ENCODE measurements at places on chromosomes 13 and 19.

DNA sequence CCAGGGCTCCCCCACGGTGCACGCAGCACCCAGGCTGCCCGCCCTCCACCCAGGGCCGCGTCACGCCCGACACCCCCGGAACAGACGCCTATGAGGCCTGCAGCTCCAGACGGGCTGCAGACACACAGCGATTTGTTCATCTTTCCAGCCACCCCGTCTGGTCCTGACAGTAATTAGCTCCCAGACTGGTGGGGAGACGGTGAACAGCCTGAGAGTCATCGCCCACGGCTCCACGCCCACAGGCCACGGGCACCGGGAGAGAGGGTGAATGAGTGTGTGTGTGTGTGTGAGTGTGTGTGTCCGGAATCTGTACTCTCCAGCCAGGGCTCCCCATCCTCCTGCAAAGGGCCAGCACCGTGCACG is 18.1 kb downstream of the GADD45B start:
- DNase-seq: no peak

GRCh38 chr19:58058467-58058866 is 615 bp upstream of the ZNF135 start:
- no peak for DNase-seq

GRCh38 chr19:58350001-58350861 is 3.1 kb downstream of the A1BG start:
- no peak for DNase-seq

DNA sequence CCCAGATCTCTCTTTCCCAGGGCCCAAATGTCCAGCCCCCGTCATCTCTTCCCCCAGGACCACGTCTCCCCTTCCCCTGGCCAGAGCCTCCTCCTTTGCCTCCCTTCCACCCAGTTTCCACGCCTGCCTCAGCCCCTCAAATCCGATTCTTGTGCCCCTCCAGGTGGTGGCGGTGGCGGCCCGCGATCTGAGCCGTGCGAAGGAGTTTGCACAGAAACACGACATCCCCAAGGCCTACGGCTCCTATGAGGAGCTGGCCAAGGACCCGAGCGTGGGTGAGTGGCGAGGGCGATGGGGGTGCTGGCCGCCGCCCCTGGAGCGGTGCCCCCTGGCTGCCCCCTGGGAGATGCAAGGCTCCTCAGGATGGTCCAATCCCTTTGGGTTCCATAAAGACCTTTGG is 1.3 kb downstream of the DHDH start:
- no peak for DNase-seq

- DNase-seq: no peak
Observed at GRCh38 chr13:90553159-90553558, 794.3 kb upstream of the MIR17HG start.

GRCh38 chr13:41268764-41269163 is 5.4 kb upstream of the MTRF1 start:
- DNase-seq: no peak

DNA sequence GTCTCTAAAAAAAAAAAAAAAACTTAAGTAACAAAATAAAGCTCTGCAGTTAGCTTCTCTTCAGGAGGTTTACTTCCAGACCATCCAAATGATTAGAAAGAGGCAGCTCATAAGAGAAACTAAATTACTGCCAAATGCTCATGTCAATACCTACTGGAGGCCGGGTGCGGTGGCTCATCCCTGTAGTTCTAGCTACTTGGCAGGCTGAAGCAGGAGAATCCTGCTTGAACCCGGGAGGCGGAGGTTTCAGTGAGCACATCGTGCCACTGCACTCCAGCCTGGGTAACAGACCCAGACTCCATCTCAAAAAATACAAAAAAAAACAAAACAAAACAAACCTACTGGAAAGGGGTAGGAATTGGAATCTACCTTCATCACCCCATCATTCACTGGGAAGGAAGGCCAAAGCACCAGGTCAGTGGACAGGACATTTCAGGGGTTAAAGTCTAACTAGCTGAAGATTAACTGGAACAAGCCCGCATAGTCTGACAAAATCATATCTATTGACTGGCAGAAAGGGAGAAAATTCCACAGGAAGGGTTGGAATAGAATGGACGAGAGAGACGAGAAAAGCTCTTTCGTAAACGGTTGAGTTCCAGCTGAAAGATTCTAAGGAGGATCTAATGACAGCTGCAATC is 1.3 kb downstream of the ZFP14 start:
- DNase-seq: no peak

- no peak for DNase-seq
Observed at GRCh38 chr13:27005976-27006518, 165.6 kb downstream of the USP12 start.

GRCh38 chr19:34595683-34596082 is 81.3 kb downstream of the SCGB2B2 start:
- DNase-seq: no peak

- no peak for DNase-seq
Observed at GRCh38 chr19:4985551-4985991, 16.7 kb downstream of the KDM4B start.

- no peak for DNase-seq
Observed at GRCh38 chr13:49303533-49304252, 56.0 kb downstream of the CDADC1 start.

DNA sequence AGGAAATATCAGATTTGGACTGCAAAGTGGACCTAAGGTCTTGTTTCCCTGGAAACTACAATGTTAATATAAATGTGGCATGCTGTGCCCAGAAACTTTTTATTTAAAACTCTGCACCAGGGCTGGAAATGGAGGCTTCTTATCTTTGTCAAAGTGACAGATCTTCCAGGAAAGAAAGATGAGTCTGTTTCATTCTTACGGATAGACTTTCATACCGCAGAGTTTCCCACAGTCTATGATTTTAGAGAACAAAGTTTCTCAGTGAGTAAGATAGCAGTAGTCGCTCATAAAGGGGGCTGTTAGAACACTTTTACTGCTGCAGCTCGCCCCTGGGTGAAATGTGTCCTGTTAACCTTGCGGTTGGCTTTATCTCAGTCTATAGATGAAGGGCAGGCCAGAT is 6.7 kb downstream of the CLEC11A start:
- DNase-seq: no peak

DNA sequence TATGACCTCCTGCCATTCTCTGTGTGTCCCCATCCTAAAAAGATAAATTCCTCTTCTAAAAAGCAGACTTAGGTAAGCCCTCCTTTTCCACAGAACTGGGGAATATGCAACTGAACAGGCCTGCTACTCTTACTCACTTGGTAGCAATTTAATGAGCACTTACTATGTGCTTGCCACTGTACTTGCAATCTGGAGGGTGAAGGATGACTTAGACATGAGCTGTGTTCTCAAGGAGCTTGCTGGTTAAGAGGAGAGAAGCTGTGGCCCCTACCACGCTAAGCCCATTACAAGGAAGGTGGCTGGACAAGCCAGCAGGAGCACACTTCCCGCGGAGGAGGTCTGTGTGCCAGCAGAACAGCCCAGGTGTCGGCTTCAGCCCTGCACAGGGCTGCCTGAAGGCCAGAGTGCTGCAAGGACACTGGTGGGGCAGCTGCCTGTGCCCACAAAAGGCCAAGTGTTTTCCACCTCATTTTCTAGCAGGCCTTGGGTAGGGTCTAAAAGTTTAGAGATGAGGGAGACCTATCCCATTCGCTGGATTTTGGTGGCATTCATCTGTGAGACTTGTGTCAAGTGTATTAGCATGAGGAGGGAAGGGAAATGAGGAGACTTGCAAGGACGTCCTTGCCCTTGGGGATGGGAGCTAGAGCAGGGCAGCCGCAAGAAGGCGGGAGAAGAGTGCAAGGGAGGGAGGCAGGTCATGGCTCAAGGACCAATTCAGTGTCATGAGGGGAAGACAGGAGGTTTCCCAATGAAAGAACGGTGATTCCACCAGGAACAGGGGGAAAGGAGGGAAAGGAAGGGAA is 52.0 kb downstream of the COL4A1 start:
- no peak for DNase-seq

DNA sequence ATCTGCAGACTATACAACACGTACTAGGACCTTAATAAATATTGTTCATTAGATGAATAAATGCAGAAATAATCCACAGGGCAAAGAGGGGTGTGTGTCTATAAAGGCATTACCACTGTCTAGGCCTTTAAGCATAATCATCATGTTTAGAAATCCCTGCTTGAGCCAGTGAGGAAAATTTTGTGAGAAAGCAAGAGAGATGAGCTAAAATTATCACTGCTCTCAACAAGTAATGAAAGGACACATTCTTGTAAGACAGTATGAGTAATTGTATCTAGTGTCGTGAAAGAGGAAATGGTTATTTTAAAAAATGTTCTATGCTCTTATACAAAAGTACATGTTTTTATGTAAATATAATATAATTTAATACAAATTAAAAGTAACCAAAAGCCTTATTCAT is 1699.4 kb downstream of the PCDH9 start:
- no peak for DNase-seq

DNA sequence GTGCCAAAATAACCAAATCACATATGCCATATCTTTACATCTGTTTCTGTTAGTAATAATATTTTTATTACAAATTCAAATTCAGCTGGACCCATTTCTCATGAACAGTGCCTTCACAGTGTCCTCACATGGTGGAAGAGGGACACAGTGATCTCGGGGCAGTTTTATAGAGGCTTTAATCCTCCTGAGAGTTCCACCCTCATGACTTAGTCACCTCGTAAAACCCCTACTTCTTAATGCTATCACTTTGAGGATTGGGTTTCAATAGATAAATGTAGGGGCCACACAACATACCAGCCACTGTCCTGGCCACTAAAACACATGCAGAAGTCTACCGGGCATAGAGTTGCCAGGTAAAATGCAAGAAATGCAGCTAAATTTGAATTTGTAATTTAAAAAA is 201.5 kb downstream of the MYO16 start:
- DNase-seq: no peak

- DNase-seq: no peak
Observed at GRCh38 chr19:33279430-33280350, 22.6 kb downstream of the CEBPA start.

DNA sequence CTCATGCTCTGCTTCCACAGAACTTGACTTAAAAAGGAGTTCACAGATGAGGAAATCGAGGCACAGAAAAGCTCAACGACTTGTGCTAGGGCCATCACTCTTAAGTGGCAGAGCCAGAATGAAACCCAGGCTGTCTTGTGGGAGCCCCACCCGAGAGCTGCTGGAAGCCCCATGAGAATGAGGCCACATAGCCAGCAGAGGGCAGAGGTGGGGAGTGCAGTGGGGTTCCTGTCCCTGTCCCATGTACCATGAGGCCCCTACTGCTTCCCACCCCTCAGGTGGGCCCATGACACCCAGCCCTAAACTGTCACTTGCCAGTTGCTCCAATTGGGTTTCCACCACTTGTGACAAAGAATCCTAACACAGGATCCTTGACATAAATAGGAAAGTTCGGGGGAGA is 175.9 kb downstream of the IRS2 start:
- no peak for DNase-seq

- DNase-seq: no peak
Observed at GRCh38 chr19:3397266-3398022, 31.1 kb downstream of the NFIC start.

GRCh38 chr13:114049026-114049425 is 75.2 kb upstream of the C13orf46 start:
- DNase-seq: peak; percentile 45

GRCh38 chr13:24228852-24229458 is 68.4 kb downstream of the SPATA13 start:
- DNase-seq: no peak

GRCh38 chr19:48213959-48214358 is 41.8 kb downstream of the CARD8 start:
- no peak for DNase-seq

DNA sequence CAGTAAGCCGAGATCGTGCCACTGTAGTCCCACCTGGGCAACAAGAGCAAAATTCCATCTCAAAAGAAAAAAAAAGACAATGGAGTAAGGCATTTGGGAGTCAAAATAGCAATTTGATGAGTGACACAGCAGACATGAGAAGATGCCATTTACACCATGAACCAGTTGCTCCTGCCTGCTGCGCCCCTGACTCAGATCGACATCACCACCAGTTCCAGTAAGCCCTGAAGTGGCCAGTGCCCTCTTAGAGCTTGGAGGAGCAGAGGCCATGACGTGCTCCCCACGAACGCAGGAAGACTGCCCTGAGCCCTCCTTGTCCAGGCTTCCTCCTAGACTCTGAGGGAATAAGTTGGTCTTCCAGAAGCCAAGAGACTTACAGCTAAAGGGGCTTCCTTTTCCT is 339.2 kb downstream of the MYO16 start:
- no peak for DNase-seq

GRCh38 chr19:10838377-10838776 is 2.4 kb upstream of the TMED1 start:
- DNase-seq: no peak

DNA sequence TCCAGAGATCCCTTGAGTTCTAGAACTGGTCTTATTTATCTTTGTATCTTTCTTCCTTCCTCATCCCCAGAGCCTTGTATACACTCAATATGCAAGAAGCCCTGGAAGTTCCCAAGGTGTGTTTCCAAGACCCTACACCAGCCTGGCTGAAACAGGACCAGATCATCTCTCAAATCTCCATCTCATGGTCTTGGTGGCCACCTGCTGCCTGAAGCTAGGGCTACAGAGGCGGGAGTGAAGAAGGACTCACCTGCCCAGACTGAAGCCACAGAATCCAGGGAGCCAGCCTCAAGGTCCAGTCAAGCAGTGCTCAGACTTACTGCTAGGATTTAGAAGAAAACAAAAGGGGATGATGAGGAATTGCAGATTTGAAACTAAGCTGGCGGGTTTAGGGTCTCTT is 6.1 kb upstream of the CYSLTR2 start:
- DNase-seq: no peak

DNA sequence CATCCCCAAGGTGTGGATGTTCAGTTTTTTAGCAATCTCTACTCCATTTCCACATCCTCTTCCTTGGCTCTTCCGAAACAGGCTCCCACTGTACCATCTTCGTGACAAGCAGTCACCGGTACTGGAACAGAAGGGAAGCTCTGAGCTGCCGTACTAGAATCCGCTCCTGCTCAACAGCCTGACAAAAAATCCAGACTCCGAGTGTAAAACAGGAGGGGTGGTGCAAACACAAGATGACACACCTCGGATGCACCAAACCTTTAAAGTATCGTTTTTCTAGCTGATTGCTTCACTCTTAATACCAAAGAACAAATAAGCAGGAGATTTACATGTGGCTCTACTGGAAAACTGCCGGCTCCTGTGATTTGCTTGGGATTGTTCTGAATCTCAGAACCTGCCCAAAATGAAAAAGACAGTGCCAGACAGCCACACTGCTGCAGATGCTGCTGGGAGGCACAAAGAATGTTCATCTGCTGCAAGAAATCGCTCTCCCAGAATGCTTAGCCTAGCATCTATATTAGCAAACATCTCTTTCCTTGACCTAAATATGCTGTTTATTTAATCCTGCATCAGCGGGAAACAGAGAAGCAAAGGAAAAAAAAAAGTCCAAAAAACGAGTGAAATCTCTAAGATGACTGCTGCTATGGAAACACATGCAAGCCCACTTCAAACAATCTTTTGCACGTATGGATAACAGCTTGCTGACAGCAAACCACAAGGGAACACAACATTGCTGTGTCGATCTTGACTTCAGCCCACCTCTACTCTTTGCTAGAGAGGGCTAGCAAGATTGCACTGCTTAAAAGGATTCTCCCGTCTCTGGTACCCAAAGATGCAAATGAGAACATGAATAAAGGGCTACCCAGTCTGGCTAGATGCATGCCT is 38.0 kb upstream of the DOCK9 start:
- DNase-seq: no peak
